ENCODE measurements at places on chromosomes 4 and X.

- peak; percentile 2 for DNase-seq
Observed at GRCh38 chr4:13483768-13484121, 395 bp downstream of the RAB28 start.

DNA sequence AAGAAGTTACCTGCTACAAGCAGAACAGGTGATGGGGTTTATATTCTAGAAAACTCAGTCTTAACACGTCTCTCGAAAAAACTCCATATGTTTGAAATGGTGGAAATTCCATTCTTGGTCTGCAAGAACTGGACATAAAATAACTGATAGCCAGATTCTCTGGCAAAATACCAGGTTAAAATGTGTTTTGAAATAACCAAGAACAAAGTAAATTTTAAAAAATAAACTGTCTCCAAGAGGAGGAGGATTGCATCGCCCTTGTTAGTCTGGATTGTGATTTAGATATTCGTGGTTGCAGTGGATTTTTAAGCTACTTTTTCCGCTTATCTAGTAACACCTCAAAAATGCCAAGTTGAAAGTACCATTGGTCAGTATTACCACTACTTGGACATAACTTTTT lies 40.8 kb downstream of the CENPU start:
- no peak for DNase-seq

DNA sequence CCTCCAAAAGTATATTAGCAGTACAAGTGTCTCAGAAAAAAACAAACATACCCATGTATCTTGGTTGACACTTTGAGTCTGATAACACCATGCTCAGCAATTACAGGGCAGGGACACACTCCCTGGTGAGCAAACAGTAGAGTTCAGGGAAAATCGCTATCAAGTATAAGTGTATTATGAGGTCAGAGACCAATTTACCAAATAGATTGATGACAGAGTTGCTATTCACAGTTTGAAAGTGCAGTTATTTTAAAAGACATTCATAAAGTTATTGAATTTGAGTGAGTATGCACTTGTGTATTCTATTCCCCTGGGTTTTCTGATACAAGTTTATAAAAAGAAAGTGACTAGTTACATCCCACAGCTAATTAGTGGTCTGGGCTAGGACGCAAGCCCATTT lies 10.2 kb upstream of the LONRF3 start:
- DNase-seq = no peak

DNA sequence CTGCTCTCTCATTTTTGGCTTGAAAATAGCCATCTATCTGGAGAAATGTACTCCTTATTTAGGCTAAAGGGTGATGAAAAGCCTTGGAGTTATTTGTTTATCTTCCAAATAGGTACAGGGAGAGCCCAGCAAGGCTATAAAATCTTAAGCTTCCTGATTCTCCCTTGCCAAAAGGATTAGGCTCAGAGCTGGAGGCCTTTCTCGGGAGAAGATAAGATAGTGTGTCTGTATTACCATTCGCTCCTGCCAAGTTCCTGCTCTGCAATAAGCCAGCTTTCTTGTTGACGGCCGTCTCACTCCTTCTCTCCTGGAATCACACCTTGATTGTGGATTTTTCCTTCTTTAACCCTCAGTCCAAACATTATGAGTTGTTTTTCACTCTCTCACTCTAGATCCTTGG lies 171.8 kb upstream of the TTC29 start:
- DNase-seq = no peak

DNA sequence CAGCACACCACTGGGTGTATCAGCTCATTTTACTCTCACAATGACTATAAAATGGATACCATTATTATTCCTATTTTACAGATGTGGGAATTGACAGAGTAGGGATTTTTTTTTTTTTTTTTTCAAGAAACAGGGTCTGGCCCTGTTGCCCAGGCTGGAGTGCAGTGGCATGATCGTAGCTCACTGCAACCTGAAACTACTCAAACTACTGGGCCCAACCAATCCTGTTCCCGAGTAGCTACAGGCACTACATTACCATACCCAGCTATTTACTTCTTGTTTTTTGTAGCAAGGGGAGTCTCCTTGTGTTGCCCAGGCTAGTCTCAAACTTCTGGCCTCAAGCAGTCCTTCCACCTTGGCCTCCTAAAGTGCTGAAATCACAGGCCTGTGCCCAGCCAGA lies 95.2 kb downstream of the LARP7 start:
- DNase-seq = no peak

DNA sequence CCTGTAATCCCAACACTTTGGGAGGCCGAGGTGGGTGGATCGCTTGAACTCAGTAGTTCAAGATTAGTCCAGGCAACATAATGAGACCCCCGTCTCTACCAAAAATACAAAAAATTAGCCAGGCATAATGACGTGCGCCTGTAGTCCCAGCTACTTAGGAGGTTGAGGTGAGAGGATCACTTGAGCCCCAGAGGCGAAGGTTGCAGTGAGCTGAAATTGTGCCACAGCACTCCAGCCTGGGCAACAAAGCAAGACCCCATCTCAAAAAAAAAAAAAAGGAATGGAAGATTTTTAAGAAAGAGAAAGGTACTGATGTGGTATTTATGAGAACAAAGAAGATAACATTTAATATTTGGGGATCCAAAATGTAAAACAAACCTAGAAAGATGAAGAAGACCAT lies 27.0 kb upstream of the NMU start:
- DNase-seq = no peak

DNA sequence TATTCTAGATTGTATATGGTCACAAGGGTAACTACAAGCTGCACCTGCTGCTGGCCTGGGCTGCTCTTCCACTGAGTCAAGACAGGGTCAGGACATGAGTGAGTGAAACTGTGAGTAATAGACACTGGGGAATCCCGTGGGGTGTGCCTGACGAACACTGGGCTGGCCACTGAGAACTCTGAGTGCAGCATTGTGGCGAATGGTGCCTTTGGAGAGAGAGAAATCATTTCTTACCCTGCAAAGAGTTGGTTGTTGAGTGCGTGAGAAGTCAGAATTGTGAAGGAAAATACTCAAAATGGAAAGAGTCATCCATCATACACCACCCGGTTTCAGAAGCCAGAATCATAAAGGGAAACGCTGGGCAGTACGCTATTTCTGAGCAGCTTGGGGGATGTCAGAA lies 43.1 kb upstream of the LSM6 start:
- DNase-seq = no peak

DNA sequence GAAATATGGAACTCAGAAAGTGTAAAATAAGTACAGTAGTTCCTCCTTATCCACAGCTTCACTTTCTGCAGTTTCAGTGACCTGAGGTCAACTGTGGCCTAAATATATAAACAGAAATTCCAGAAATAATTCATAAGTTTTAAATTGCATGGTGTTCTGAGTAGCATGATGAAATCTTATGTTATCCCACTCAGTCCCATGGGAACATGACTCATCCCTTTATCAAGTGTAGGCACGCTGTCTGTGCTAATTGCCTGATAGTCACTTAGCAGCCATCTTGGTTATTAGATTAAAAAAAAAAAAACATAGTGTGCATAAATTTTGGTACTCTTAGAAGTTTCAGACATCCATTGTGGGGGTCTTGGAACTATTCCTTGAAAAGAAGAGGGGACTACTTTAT lies 983.4 kb upstream of the ADGRL3 start:
- DNase-seq = peak; percentile 34

Measured in NCI-H2171 (cell line).